ENCODE measurements at places on chromosomes 1 and 21.

DNA sequence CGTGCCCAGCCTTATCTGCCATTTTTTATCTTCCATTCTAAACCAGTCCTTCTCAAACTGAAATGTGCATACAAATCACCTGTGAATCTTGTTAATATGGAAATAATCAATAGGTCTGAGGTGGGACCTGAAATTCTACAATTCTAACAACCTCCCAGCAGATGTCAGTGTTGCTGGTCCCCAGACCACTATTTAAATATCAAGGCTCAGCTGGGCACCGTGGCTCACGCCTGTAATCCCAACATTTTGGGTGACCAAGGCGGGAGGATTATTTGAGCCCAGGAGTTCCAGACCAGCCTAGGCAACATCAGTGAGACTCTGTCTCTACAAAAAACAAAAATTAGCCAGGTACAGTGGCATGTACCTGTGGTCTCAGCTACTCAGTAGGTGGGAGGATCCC is 4.1 kb downstream of the UQCRHL start:
- no peak for DNase-seq

- DNase-seq, result no peak
Observed at GRCh38 chr1:109399326-109399957, 1.7 kb upstream of the SORT1 start.

GRCh38 chr1:237149857-237150256 is 107.9 kb downstream of the RYR2 start:
- no peak for DNase-seq

GRCh38 chr1:12143631-12144155 is 23.1 kb upstream of the TNFRSF1B start:
- DNase-seq, result no peak

- DNase-seq, result no peak
Observed at GRCh38 chr21:38114717-38115333, 142.0 kb upstream of the KCNJ15 start.

DNA sequence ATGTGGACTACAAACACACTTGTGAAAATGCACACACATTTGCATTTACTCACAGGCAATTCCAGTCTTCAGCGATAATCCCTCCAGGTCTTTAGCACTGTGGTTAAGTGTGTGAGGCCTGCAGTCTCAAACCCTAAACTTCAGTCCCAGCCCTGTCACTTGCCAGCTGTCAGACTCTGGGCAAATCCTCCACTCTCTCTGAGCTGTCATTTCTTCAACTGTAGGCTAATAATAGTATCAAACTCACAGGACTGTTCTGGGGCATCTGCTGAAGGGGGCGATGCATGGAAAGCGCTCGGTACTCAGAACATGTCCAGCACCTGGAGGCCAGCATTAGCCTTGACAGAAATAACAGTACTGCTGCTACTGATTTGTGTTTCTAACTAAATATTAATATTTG is 48.2 kb downstream of the NEK2 start:
- no peak for DNase-seq

Measured in activated T-helper 1 cell treated with Interleukin-2 at 50 U/mL for 16 hours (primary cell).